ENCODE measurements at places on chromosomes 12 and 14.

DNA sequence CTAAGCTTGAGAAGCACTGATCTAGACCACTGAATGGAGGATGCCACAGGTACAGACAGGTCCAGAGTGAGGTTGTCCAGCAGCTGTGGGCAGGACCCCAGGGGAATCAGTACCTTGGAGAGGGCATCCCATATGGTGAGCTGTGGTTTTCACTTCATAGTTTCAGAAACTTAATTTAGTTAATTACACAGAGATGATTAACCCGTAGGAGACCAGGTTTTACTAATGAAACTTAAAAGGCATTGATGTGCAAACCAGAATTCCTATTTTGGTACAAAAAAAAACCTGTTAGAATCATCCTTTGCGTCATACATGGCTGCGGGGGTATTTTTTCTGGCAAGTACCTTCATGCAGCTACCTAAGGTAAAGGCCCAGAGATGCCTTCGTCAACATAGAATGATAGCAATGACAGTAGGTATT, 159.3 kb downstream of the DACT1 start:
- no peaks in the 10 kb centered on the region for H3K36me3 ChIP-seq
- H3K27me3 ChIP-seq: no peaks in the 10 kb centered on the region
- no peak overlapping the region for H3K27ac ChIP-seq
- peaks cover 1% of the 10 kb centered on the region for H3K4me1 ChIP-seq
- H3K4me3 ChIP-seq: no peak overlapping the region
- no peak for DNase-seq

GRCh38 chr14:34368115-34368970, 93.7 kb downstream of the SPTSSA start:
- no peaks in the 10 kb centered on the region for H3K36me3 ChIP-seq
- DNase-seq: no peak
- no peaks in the 10 kb centered on the region for H3K4me1 ChIP-seq
- H3K27ac ChIP-seq: no peak overlapping the region
- H3K27me3 ChIP-seq: no peaks in the 10 kb centered on the region
- H3K4me3 ChIP-seq: no peak overlapping the region

DNA sequence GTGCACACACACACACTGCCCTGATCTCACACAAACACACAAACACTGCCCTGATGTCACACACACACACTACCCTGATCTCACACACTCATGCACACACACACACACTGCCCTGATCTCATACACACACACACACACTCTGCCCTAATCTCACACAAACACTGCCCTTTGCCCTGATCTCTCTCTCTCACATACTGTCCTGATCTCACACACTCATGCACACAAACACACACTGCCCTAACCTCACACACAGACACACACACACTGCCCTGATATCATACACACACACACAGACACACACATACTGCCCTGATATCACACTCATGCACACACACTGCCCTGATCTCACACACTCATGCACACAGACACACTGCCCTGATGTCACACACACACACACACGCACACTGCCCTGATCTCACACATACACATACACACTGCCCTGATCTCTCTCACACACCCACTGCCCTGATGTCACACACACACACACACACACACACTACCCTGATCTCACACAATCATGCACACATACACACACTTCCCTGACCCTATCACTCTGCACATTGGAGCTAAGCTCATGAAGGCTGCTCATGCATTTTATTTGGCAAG, 97.6 kb upstream of the DIO3 start:
- H3K4me3 ChIP-seq: no peak overlapping the region
- peaks cover 14% of the 10 kb centered on the region for H3K27me3 ChIP-seq
- no peaks in the 10 kb centered on the region for H3K36me3 ChIP-seq
- peaks cover 5% of the 10 kb centered on the region for H3K4me1 ChIP-seq

DNA sequence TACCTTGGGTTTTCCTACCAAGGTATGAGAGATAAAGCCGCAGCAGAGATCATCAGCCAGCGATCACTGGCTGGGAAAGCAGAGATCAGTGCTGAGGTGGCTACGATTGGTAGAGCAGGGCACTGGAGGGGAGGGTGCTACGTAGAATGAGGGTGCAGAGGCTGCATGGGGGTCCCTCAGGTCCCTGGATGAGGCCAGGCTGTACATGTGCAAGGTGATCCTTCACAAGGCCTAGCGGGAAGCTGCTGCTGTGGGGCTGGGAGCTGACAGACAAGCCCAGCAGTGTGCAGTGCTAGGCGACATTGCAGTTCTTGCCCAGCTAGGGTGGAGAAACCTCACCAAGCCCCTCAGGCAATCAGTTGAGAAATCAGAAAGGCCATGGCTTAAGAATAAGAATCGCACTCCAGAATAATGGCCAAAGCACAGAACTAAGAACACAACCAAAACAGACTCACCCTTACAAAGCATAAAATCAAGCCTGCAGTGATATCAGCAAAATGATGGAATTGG, 37.2 kb upstream of the GPR132 start:
- H3K27ac ChIP-seq: no peak overlapping the region
- peaks cover 5% of the 10 kb centered on the region for H3K36me3 ChIP-seq
- no peak for DNase-seq
- no peaks in the 10 kb centered on the region for H3K4me1 ChIP-seq
- peaks cover 51% of the 10 kb centered on the region for H3K27me3 ChIP-seq

GRCh38 chr12:113587720-113588119, 116.0 kb upstream of the LHX5 start:
- no peak overlapping the region for H3K4me3 ChIP-seq
- peaks cover 98% of the 10 kb centered on the region for H3K27me3 ChIP-seq
- no peaks in the 10 kb centered on the region for H3K36me3 ChIP-seq
- no peak for DNase-seq
- H3K4me1 ChIP-seq: peaks cover 3% of the 10 kb centered on the region
